CD14-positive monocyte (primary cell): ENCODE measurements at places on chromosomes 4 and X. TPM values are rescaled to one million over a fixed set of nuclear protein-coding genes. Genes with fewer than 3 reads are reported as not detected.

The SPANXA1 gene
- polyA plus RNA-seq: not detected

GRCh38 chr4:155877971-155878370 lies 11.9 kb upstream of the ASIC5 start:
- no peaks in the 10 kb centered on the region for H3K4me1 ChIP-seq
- no peak overlapping the region for H3K4me3 ChIP-seq
- H3K36me3 ChIP-seq: no peaks in the 10 kb centered on the region
- no peak for DNase-seq
- no peaks in the 10 kb centered on the region for H3K27me3 ChIP-seq
- no peak overlapping the region for H3K27ac ChIP-seq

DNA sequence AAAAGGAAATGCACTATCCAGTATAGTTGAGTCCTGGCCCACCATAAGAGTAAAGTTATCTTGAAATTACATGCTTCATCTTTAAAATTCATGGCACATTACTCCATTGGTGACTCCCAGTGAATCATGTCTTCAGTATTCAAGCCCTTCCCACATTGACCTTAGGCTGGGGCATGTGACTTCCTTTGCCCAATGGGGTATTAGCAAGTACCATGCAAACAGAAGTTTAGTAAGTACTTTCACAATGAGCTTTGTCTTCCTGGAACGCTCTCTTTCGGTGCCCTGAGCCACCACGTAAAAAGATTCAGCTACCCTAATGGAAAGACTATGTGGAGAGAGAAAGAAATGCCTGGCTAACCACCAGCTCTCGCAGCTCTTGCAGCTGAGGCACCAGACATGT lies 235.4 kb downstream of the HNRNPD start:
- no peak overlapping the region for H3K4me3 ChIP-seq
- no peak overlapping the region for H3K27ac ChIP-seq
- H3K4me1 ChIP-seq: no peaks in the 10 kb centered on the region
- no peaks in the 10 kb centered on the region for H3K36me3 ChIP-seq
- no peak for DNase-seq

DNA sequence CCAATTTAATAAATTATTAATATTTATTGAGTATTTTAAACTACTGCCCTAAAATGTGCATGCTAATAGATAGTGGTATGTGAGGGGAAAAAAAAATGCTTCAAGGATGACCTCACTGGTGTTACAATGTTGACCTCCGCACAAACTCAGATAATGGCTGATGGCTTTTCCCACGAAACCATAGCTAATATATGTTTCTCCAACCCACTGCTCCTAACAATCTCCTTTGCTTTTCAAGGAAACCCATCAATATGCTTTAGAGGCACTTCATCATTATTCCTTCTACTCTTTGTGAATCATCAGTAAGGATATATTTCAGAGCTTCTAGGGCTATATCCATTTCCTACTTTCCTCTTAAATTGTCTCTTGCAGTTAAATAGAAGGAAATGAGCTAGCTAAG lies 1752.0 kb upstream of the TENM3 start:
- H3K27me3 ChIP-seq: no peaks in the 10 kb centered on the region
- no peak overlapping the region for H3K4me3 ChIP-seq
- no peaks in the 10 kb centered on the region for H3K4me1 ChIP-seq
- no peak for DNase-seq
- H3K36me3 ChIP-seq: no peaks in the 10 kb centered on the region

- DNase-seq: no peak
- no peaks in the 10 kb centered on the region for H3K4me1 ChIP-seq
- H3K4me3 ChIP-seq: no peak overlapping the region
- no peaks in the 10 kb centered on the region for H3K27me3 ChIP-seq
- no peak overlapping the region for H3K27ac ChIP-seq
Measured at GRCh38 chr4:58093352-58093751, 983.2 kb upstream of the IGFBP7 start.

- no peak overlapping the region for H3K27ac ChIP-seq
- H3K27me3 ChIP-seq: no peaks in the 10 kb centered on the region
- no peaks in the 10 kb centered on the region for H3K4me1 ChIP-seq
- peaks cover 12% of the 10 kb centered on the region for H3K36me3 ChIP-seq
- DNase-seq: no peak
Measured at GRCh38 chrX:63718010-63718694, 66.9 kb downstream of the ARHGEF9 start.
